Activated CD4-positive, alpha-beta T cell treated with anti-CD3 and anti-CD28 coated beads, Interleukin-2, amount 50 U/mL, for 48 hours (primary cell): ENCODE measurements at places on chromosomes 13 and 19.

DNA sequence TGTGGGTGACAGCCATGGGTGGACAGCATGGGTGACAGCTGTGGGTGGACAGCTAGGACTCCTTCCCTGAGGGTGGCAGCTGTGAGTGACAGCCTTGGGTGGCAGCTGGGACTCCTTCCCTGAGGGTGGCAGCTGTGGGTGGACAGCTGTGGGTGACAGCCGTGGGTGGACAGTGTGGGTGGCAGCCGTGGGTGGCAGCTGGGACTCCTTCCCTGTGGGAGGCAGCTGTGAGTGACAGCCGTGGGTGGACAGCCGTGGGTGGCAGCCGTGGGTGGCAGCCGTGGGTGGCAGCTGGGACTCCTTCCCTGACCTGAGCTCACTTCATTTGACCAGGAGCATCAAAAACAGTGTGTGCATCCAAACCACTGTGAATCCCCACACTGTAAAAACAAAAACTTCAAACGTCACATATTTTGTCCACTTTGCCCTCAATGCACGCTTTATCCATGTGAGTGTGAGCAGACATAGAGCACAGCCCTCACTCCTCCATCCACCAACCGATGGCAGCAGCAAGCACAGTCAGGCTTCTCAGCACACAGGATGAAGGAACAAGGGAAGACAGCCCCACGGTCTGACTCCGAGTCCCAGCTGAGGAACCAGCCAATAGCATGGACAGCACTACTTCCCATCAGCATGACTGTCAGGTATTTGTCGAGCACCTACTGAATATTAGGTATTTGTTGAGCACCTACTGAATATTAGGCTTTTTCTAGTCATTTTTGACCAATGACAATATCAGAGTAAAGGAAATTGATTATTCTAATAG lies 1.6 kb upstream of the CFAP97D2 start:
- DNase-seq = no peak

GRCh38 chr13:39765801-39766463 lies 110.5 kb downstream of the COG6 start:
- DNase-seq = peak; percentile 22

DNA sequence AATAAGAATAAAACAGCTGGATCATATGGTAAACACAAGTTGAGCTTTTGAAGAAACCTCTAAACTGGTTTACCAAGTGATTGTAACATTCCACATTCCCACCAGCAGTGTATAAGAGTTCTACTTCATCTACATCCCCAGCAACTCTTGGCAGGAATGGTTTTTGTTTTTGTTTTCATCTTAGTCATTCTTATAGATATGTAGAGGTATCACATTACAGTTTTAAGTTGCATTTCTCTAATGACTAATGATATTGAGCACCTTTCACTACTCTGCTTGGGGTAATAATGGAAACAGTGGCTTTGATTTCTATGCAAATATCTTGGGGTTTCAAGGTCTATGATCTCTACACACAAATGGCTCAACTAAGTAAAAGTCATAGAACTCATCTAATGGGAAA lies 614.5 kb downstream of the TBC1D4 start:
- DNase-seq = no peak

DNA sequence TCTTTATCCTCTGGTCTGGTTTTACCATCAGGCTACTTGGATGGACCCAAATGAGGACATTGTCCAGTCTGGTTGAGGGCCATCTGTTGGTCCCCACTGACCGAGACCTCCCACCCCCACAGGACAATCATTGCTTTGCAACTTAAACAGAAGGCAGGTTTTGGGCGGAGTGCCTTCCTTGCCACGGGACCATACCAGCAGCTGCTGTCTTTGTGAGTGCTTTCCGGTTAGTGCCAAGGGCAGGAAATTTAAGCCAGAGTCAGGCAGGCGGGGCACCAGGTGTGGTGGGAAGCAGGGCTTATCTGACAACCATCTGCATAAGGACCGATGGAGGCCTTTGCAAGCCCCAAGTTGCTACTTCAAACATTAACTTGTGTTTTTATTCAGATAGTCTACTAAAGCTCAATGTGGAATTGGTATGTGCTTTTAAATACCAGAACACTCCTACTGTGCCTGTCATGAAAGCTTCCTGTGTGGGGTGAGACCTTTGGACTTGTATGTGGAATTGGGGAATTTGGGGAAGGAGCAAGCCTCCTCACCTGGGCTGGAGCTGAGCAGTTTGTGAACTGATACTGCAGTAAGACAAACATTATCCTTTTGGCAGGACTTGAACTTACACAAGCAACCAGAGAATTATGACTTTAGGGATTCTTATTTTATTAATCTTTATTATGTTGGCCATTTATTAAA lies 39.3 kb upstream of the UBE2L5 start:
- no peak for DNase-seq

DNA sequence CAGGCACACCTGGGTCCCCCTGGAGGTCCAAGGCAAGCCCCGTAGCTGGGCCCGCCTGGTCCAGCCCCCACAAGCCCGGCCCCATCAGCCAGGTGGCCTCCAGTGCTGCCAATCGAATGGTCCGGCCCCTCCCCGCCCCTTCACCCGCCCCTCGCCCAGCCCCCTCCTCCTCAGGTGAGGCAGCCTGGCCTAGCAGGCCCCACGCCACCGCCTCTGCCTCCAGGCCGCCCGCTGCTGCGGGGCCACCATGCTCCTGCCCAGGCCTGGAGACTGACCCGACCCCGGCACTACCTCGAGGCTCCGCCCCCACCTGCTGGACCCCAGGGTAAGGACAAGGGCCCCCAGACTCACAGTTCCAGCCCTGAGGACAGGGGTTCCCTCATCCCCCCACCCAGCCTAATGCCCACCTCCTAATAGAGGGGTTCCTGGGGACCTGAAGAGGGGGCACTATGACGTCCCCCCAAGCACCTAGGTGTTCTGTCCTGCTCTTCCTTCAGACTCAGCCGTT lies at the start of gene HPN:
HPN (plus strand) TSS at position 174 of the 508 bp plus-strand sequence. CDS start 786 bp downstream, outside the sequence.
- no peak for DNase-seq

DNA sequence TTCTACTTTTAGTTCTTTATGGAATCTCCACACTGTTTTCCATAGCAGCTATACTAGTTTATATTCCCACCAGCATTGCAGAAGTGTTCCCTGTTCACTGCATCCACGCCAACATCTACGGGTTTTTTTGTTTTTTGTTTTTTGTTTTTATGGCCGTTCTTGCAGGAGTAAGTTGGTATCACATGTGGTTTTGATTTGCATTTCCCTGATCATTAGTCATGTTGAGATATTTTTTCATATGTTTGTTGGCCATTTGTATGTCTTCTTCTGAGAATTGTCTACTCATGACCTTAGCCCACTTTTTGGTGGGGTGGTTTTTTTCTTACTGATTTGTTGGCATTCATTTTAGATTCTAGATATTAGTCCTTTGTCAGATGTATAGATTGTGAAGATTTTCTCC lies 89.7 kb downstream of the FRY start:
- no peak for DNase-seq

DNA sequence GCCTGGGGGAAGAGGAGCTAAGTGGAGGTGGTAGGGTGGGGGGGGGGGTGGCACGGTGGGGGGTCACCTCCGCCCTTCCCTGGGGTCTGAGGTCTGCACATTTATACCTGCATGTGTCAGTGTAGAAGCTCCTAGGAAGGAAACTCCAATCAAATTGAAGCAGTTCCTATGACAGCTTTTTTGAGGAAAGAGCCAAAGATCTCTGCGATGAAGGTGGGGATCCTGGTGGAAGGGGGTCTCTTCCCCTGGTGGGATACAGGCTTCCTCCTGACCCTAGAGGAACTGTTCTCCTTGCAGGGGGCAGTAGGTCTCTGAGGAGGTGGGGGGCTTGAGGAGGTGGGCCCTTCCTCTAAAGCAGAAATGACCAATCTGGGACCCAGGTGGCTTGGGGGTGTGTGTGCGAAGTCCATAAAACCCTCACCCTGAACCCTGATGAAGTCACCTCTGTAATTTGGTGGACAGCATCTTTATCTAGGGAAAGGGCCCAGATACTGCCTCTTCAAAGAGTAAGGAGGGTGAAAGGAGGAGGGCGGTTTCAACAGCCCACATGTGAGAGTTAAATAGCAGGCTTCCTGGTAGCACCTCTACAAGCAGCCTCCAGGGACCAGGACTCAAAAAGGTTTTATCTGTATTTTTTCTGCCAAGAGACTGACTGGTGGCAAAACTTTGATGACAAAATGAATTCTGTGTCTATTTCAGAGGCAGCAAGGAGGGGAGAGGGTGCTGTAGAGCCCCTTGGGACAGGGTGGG lies 12.9 kb downstream of the RANBP3 start:
- no peak for DNase-seq

- DNase-seq = no peak
Measured at GRCh38 chr19:6540918-6541689, 10.3 kb downstream of the TNFSF9 start.

- no peak for DNase-seq
Measured at GRCh38 chr19:34988119-34988518, 12.0 kb upstream of the GRAMD1A start.

GRCh38 chr13:21557995-21558394 lies 46.0 kb downstream of the MICU2 start:
- DNase-seq = no peak

GRCh38 chr13:109010912-109011311 lies 381.5 kb downstream of the MYO16 start:
- no peak for DNase-seq

- DNase-seq = no peak
Measured at GRCh38 chr13:37067874-37068273, 8.4 kb upstream of the SUPT20H start.

GRCh38 chr13:60944863-60945262 lies 470.8 kb downstream of the PCDH20 start:
- no peak for DNase-seq

- no peak for DNase-seq
Measured at GRCh38 chr13:99051768-99052455, 74.0 kb upstream of the DOCK9 start.

DNA sequence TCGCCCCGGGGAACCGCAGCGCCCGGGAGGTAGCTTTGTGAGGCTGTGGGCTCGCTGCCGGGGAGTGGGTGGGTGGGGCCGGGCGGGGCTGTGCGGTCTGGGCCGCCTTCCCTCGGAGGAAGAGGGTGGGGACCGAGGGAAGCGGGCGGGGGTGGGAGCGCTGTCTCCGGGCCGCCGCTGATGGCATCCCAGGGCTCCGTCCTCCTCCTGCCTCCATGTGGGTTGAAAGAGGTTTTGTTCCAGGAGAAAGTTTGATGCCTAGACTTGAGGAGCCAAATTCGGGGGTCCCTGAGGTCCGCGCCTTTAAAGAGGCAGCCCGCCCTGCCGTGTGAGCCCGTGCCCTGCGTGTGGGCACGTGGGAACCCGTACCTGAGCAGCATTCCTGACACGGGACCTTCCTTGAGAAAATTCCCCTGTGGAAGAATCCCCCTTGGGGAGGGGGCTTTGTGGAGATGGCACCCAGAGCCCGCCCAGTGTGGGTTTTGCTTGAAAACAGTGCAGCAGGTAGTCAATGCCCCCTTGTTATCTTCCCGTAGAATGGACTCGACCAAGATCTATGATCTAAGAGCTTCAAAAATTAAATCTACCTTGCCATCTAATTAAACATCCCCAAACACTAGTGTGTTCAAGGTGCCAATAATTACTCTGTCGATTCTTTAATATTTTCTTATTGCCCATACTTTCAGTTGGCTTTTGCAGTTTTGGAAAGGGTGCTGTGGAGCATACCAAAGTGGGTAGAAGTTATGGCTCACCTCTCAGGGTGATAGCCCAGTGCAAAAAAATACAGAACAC lies 107.8 kb downstream of the RXFP2 start:
- DNase-seq = no peak

DNA sequence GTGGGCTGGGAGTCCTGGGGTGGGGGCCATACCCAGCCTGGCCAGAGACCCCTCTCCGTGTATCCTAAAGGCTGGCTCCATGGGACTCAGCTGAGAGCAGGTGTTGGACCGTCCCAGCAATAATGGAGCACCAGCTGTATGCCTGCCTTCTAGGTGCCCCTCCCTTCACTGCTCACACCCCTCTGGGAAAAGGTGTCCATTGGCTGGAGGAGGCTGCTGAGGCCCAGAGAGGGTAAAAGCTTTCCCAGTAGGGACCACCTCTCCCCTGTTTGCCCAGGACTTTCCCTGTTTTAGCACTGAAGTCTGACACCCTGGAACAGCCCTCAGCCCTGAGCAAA lies 3.3 kb upstream of the RAX2 start:
- DNase-seq = no peak

GRCh38 chr19:15841875-15842569 lies 26.6 kb upstream of the OR10H1 start:
- DNase-seq = peak; percentile 19

DNA sequence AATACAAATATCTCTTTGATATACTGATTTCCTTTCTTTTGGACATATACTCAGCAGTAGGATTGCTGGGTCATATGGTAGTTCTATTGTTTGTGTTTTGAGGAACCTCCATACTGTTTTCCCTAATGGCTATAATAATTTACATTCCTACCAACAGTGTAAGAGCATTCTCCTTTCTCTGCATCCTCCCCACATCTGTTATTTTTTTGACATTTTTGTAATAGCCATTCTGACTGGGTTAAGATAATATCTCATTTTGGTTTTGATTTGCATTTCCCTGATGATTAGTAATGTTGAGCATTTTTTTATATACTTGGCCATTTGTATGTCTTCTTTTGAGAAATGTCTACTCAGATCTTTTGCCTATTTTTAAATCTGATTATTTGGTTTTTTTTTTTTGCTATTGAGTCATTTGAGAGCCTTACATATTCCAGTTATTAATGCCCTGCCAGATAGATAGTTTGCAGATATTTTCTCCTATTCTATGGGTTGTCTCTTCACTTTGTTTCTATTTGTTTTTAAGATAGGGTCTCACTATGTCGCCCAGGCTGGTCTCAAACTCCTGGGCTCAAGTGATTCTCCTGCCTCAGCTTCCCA lies 95.7 kb downstream of the FNDC3A start:
- no peak for DNase-seq

GRCh38 chr13:60095300-60095699 lies 68.4 kb downstream of the DIAPH3 start:
- no peak for DNase-seq

DNA sequence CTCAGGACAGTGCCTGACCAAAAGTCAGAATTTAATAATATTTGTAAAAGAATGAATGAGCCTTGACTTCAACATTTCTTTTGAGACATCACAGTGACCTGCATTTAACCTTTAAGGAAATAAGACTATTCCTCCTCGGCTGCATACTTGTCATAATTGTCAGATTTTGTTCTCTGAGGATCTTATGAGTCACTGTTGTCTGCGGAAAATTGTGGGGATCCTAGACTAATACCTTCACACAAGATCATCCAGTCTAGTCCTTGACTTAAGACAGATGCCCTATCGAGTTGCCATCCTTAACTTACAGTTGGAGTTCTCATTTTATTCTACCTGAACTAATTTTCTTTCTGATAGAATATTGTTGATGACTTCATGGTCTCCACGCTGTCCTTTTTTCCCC lies 198.4 kb downstream of the DLEU7 start:
- no peak for DNase-seq

- DNase-seq = peak; percentile 63
Measured at GRCh38 chr19:10718205-10719196, 622 bp downstream of the DNM2 start.
